Neural crest cell (in vitro differentiated cells): ENCODE measurements at places on chromosomes 7 and 10.
A peak's percentile ranks its signal among the peaks of the same experiment; 100 is the strongest.

GRCh38 chr7:1639071-1639470 lies 31.0 kb upstream of the ELFN1 start:
- DNase-seq, result no peak

- no peak for DNase-seq
These were observed 82.9 kb upstream of the SMNDC1 start for GRCh38 chr10:110387617-110387982.

GRCh38 chr10:81179805-81180452 lies 642.2 kb downstream of the SH2D4B start:
- peak; percentile 1 for DNase-seq

DNA sequence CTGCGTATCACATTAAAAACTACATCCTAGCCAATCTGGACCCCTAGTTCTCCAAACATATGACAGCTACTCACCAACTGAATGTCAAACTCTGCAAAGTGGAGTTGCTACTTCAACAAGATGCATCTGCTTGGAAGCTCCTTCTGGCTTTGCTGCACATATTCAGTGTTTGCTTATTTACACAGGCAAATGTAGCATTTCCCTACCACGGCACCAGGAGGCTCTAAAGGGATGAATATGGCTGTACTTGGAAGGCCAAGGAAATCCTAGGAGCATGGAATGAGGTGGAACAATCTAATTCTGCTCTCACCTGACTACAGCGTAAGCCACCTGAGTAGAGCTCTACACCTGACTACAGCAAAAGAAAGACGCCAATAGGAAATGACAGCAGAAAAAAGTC lies 39.7 kb downstream of the MTPAP start:
- DNase-seq, result no peak

- no peak for DNase-seq
These were observed 809.2 kb downstream of the NXPH1 start for GRCh38 chr7:9242636-9243035.

DNA sequence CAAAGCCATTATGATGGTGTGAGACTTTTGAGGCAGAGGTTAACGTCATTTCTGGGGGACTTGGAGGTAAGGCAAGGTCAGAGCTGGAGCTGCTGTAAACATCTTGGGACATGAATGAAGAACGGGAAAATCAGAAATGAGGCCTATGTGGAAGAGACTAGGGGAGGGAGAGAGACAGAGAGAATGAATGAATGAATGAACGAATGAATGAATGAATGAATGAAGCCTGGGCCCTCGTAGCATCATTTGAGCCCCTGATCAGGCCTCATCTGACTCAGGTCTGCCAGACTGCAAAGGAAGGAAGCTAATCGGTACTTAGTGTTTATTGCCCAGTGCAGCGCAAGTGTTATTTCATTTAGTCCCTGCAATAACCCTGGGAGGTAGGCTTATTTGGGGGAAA lies 79.6 kb downstream of the SLIT1 start:
- DNase-seq, result no peak

- no peak for DNase-seq
These were observed 38.7 kb upstream of the MKX start for GRCh38 chr10:27784272-27784671.

- DNase-seq, result no peak
These were observed 22.0 kb downstream of the ABCC2 start for GRCh38 chr10:99804471-99804870.

DNA sequence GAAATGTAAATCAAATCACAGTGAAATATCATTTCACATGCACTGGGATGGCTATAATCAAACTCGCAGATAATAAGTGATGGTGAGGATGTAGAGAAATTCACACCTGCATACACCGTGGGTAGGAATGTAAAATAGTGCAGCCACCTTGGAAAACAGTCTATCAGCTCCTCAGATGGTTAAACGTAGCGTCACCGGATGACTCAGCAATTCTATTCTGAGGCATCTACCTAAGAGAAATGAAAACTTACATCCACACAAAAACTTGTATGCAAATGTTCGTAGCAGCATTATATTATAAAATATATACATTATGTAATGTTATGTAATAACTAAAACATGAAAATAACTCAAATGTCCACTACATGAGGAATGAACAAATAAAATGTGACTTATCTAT lies 38.9 kb downstream of the SH3PXD2A start:
- no peak for DNase-seq

GRCh38 chr7:98251231-98251600 lies 816 bp downstream of the TECPR1 start:
- DNase-seq, result no peak

- DNase-seq, result no peak
These were observed 116.1 kb downstream of the INPP5A start for GRCh38 chr10:132653721-132654120.

DNA sequence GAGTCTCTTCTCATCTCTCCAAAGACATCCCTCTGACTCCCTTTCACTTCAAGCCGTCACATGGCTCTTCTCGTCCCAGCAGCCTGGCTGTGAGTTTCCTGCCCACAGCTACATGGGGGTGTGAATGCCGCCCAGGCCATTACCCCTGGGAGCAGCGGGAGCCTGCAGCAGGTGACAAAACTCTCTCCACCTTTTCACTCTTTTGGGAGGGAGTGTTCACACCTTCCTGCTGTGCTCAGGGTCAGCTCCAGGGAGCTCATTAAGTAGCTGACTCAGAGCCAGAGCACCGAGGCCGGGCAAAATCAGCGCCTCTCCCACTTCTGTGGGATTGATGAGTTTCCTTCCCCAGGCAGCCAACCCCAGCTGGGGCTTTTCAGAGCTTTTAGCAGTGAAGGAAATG lies 271.3 kb downstream of the TYW1 start:
- DNase-seq, result no peak

GRCh38 chr10:11551916-11552602 lies 59.4 kb downstream of the USP6NL start:
- DNase-seq, result no peak

- DNase-seq, result no peak
These were observed 107.4 kb downstream of the FAM204A start for GRCh38 chr10:118234683-118235082.

- no peak for DNase-seq
These were observed 53.8 kb upstream of the ADRA2A start for GRCh38 chr10:111023060-111023459.

GRCh38 chr7:121313793-121314676 lies 14.8 kb upstream of the WNT16 start:
- DNase-seq, result no peak

GRCh38 chr7:158255156-158255555 lies 332.5 kb downstream of the PTPRN2 start:
- no peak for DNase-seq

- no peak for DNase-seq
These were observed 249.4 kb downstream of the CRPPA start for GRCh38 chr7:16171928-16172327.

GRCh38 chr7:45001138-45001694 lies 1.2 kb downstream of the CCM2 start:
- DNase-seq, result no peak

GRCh38 chr7:50209461-50210135 lies 94.9 kb upstream of the IKZF1 start:
- DNase-seq, result no peak

GRCh38 chr10:124677749-124678556 lies 66.2 kb downstream of the FAM53B start:
- DNase-seq, result no peak

DNA sequence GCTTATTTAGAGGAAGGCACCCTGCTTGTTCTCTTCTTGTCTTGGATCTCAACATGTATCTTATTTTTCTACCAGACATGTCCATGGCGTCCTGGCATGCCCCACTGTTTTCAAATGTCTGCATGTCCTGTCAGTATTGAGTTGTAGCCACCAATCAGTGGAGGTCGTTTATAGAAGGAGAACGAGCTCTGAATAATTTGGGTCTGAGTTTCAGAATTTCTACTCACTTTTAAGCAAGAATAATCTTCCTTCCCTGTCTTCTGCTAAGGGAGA lies 2.9 kb upstream of the HOXA13 start:
- DNase-seq, result no peak

DNA sequence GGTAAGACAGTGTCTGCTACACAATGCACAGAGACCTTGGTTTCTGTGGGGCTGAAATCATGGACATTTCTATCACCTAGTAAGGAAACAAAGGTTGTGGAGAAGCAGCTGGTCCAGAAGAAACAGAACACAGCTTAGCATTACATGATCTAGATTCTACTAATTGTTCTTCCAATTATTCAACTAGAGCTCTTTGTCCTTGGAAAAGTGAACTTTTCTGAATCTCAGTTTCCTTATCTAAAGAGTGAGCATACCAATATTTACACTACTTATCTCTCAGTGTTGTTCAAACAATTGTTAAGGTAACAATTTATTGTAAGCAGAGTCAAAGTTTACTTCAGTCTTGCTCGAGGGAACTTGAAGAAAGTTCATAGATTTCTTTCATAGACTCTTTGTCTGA lies 42.3 kb upstream of the TRIM24 start:
- DNase-seq, result no peak

DNA sequence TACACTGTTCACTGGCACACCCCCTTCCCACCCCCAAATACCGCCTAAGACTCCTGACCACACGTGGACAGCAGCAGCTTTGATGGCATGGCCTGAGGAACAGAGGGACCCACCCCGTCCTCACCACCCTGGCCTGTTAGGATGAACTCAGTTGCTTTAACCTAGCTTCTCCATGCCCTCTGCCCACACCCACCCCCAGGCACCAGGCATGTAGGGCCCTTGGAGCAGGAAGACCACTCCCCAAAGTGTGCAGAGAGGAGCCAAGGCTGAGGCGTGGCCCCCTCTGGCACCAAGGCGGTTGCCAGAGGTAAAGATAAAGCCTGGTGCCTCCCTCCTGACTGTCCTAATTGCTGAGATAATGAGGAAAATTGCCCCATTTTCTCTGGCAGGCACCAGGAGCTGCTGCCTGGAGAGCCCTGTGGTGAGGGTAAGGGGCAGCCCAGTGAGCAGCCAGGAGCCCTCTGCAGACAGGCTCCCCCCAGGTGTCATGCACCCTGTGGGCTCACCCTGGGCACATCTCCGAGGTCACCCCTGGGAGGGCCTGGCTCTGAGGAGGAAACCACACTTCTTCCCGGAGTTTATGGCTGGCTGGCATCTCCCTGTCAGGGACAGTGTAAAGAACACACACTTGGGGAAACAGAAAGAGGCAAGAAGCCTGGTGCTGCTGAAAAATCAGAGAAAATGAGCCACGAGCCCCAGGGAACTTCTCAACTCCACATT lies 47.7 kb downstream of the LRRC20 start:
- no peak for DNase-seq

DNA sequence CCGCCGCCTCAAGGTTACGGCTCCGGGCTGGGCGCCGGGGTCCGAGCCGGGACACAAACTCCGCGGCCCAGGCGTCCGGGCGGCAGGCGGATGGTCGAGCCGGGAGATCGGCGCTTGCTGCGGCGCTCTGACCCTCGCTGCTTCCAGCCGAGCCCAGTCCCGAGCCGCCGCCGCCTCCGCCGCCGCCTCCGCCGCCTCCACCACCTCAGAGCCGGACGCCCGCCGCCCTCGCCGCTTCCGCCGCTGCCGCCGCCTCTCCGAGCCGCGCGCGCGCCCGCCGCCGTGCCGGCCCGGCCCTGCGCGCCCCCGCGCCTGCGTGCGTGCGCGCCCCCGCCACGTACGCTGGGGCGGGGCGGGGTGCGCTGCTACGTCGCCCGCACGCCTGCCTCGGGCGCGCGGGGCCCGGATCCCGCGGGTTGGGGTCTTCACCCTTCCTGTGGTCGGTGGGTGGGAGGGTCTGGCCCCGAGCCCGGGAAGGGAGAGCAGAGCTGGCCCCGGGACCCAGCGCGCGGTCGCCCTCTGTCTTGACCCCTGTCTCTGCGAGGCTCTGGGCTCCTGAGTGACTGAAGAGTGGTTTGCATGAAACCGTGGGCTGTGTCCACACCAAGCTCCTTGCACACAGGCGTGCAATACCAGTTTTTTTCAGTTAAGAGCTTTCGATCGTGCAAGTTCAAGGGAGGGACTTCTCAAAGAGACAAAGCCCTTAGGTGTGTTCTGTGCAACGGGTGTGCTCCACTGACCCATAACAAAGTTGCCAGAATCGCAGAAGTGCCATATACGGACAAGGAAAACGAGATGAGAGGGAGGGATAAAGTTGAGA lies at the start of gene SMURF1:
Gene SMURF1 (minus strand): TSS at position 256 of the 820 bp plus-strand sequence. CDS start 328 bp downstream, outside the sequence.
- peak; percentile 57 for DNase-seq

DNA sequence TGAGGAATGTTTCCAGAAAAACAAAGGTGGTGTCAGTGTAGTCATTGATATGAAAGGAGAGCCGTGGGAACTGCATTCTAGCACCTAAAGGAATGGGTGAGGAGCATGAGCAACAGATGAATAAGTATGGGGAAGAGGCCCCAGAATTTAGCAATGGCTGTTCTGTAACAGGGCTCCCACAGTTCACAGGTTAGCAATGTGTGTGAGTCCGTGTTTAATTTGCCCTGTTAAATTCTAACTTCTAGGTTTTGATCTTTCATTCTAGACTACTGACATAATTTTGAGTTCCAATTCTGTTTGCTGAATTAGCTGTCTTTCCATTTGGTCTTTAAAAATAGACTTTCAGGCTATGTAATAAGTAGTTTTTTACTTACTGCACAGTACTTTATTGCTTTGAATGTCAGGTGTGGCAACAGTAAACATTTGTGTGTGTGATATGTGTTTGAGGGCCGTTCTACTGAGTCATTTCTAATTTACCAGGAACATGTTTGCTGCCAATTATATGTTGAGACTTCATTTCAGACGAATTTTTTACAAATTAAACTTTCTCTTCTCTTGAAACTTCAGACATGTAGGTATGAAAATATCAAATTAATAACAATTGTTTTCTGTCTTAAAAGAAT lies 8.8 kb downstream of the STK17A start:
- DNase-seq, result no peak

GRCh38 chr10:29540016-29540415 lies 94.8 kb downstream of the SVIL start:
- no peak for DNase-seq

- DNase-seq, result no peak
These were observed 34.6 kb upstream of the C10orf90 start for GRCh38 chr10:126705131-126705530.

- no peak for DNase-seq
These were observed 143.9 kb downstream of the PFKFB3 start for GRCh38 chr10:6346631-6347030.

GRCh38 chr7:137753575-137753947 lies 93.2 kb downstream of the DGKI start:
- no peak for DNase-seq

- DNase-seq, result no peak
These were observed 74.0 kb downstream of the POU6F2 start for GRCh38 chr7:39051707-39052106.

- DNase-seq, result no peak
These were observed 836 bp downstream of the DPYSL4 start for GRCh38 chr10:132187430-132188138.

- DNase-seq, result no peak
These were observed 61.3 kb downstream of the KIF5B start for GRCh38 chr10:31994926-31995325.

- DNase-seq, result no peak
These were observed 207.5 kb downstream of the ARHGAP12 start for GRCh38 chr10:31721096-31721495.

DNA sequence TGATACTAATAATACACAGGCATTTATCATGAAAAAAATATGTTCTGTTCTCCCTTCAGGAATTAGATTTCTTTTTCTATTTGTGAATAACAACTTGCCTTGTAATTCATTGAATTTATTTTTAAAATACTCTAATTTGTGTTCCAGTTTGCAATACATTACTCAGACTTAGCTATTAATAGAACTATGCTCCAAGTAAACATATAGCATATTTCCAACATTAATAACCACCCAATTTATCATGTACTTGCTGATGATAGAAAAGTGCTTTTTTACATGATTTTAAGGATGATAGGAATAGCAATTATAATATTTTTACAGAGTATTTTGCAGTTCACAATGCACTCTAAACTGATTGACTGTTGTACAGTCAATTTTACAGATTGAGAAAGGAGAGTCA lies 338.8 kb upstream of the SEMA3D start:
- DNase-seq, result no peak

GRCh38 chr10:116768786-116769185 lies 26.4 kb upstream of the HSPA12A start:
- DNase-seq, result no peak
